ENCODE measurements at places on chromosomes 5 and 9.

DNA sequence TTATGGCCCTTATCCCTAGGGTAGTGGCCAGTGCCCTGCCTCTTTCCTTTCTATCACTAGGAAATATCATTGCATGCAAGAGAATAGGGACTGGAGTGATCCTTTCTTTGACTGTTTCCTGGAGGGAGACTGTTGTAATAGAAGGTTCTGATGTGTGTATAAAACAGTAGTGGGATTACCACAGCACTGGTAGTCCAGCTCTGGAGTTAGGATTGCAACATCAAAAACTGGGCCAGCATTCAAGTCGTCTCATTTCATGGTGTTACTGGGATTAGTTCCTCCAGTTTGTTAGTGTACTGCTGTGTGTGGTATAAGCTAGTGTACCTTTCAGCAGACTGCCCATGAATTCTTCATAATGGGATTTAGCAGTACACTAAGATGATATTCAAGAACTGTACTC is 45.8 kb downstream of the KIAA1958 start:
- no peak for DNase-seq

DNA sequence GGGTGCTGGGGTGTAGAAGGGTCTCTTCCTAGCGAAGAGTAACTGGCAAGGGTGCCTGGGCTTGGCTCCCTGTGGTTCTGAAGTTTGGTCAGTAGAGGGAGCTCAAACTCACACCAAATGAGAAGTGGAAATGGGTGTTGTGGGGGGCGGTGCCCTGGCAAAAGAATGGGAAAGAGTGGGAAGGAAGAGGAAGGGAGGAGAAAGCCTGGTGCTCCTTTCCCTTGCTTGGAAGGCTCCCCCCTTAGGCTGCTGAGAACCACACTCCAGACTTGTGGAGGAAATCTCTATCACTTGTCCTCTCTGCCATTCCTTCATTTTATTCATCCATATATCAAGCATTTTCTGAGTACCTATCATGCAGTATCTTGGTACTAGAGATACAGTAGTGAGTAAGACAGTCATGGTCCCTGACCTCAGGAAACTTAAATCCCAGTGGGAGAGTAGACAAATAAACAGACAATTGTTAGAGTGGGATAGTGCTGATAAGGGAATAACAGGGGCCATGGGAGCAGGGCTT is 13.0 kb downstream of the SLC4A9 start:
- DNase-seq, result no peak

- DNase-seq, result no peak
Observed at GRCh38 chr9:2599896-2600295, 21.7 kb upstream of the VLDLR start.

GRCh38 chr9:129267141-129267540 is 89.1 kb upstream of the IER5L start:
- no peak for DNase-seq

- no peak for DNase-seq
Observed at GRCh38 chr5:114316167-114316566, 45.7 kb upstream of the KCNN2 start.

- DNase-seq, result peak; percentile 6
Observed at GRCh38 chr5:109692852-109693251, 3.1 kb downstream of the MAN2A1 start.

GRCh38 chr9:107213561-107214028 is 69.5 kb upstream of the RAD23B start:
- no peak for DNase-seq

DNA sequence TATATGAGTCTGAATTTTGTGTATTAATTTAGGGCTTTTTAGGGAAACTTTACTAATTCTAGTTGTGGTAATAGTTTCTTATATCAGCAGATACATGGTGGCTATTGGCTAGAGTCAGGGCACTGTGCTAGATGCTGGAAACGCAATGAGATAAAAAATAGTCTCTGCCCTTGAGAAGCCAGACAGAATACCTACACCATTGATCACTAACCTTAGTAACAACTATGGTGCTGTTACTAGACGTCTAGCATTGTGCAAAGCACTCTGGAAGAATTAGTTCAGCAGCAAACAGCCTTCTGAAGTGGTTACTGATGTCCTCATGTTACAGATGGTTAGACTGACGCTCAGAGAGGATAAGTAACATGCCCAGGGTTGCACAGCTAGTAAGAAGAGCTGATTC is 61.8 kb downstream of the GDA start:
- DNase-seq, result no peak

DNA sequence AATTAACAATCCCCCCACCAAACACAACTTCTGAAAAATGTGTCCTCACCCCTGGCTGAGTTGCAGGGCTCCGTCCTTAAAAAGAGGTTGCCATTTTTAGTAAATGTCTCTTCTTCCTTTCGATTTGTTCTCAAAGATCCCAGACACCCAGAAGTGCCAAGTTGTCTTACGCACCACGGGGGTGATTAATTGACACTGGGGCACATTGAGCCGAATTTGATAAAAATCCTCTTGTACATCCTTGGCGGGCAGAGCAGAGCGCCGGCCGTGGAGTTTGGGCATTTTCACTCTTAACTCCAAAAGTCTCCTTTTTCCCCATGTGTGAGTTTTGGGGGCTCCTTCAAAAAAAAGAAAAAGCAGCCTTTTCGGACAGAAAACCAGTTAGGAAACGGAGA is 4.5 kb downstream of the LMX1B start:
- DNase-seq, result no peak

GRCh38 chr5:29794141-29794787 is 1399.2 kb upstream of the CDH6 start:
- no peak for DNase-seq

- no peak for DNase-seq
Observed at GRCh38 chr9:33140401-33141360, 26.5 kb downstream of the B4GALT1 start.

- no peak for DNase-seq
Observed at GRCh38 chr5:76165029-76165428, 81.8 kb downstream of the SV2C start.

DNA sequence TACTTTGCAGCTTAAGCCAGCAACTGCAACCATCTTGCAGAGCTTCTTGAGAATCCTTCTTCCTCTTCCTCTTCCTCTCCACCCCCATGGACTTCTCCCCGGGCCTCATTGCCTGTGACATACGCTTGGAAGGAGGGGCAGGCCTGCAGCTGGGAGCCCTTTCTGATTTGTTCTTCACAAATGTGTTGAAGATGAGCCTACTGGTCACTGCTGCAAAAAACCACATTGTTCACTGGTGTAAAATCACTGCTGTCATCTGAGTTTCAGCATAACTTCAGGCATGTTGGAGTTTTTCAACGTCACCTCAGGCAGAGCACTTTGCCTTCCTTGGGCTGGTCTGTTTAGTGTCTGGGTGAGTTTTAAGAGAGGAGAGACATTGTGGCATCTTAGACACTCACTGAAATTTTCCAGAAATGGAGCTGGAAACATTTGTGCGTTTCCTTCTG is 7.9 kb downstream of the TJP2 start:
- no peak for DNase-seq

GRCh38 chr5:1495525-1495897 is 28.2 kb downstream of the LPCAT1 start:
- no peak for DNase-seq

DNA sequence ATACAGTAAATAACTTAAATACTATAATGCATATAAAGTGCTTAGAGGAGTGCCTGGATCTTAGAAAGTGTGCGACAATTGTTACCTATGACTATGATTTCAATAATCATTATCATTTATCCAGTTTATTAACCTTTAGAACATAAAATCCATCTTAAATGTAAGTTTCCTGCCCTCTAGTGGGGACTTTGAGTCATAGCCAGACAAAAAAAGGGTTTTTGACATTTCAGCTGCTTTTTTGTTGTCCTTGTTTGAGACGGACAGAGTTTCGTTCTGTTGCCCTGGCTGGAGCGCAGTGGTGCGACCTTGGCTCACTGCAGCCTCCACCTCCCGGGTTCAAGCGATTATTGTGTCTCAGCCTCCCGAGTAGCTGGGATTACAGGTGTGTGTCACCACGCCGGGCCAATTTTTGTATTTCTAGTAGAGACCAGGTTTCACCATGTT is 9.7 kb upstream of the C9orf152 start:
- no peak for DNase-seq

- DNase-seq, result no peak
Observed at GRCh38 chr5:76610196-76610595, 13.0 kb downstream of the F2RL2 start.

DNA sequence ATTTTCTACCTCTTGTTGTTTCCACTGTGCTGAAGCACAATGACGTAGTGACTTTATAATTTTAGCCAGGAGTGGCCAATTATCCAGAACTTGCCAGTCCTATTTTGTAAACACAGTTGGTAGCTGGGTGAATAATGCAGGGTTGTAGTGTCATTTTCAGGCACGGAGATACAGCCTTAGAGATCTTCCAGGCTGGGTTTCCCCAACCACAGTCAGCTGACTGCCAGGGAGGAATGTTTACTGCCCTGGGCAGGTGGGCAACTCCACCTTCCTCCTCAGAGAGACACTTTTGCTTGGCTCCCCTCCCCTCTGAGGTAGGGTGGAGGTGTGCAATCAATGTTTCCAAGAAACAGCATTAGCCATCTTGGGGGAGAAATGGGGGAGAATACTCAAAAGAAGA is 228.1 kb upstream of the NR4A3 start:
- DNase-seq, result no peak

DNA sequence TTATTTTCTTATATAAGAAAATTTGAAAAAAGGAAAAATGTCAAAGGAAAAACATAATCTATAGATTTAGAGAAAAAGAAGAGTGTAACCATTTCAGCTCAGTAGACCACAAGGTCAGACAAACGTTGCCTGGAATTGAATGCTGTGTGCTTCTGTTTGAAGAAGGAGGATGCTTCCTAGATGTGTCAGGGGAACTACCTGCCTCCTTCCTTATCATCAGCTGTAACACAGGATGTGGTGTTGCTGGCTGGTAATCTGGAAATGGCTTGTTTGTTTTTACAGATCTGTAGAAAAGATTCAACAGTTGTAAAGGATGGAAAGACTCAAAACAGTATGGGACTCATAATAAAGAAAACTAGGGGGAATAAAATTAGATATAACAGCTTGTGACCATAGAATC is 160.7 kb upstream of the MEF2C start:
- DNase-seq, result no peak

DNA sequence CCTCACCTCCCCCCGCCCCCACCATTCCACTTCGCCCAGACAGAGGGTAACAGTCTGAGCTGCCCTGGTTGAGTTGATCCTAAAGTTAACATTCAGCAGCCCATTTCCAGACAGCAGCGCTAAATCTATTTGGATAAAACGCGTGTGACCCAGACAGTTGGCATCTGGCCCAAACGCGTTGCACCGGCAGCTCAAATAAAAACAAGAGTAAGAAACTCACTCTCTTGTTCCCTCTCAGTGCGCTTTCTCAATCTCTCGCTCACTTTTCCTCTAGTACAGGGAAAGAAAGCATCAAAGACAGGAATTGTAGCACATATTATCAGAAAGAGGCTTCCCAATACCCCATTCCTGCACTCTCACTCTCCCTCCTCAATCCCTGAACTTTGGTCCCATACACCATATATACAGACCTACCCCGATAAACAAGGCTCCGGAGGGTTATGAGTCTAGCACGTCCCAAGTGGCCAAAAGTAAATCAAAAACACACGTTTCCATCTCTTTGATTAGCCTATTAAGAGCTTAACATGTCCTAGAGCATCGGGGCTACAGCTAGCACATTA is 1.3 kb downstream of the ADAMTS6 start:
- no peak for DNase-seq

DNA sequence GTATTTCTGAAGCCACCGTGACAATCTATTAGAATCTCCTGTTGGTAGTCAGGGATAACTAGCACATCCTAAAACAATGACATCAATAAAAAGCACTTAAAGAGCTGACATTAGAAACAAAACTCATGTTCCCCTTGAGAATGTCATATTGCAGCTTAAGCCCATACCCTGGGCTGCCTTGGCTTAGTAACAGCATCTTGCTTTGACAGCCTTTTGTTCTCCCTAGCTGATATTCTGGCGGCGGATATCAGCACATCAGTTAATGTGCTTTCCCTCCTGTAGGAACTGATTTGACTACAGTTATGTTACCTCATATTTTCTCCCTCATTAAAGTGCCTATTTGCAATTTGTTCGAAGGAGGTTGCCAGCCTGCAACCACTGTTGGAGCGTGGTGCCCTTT is 214.1 kb downstream of the CD180 start:
- DNase-seq, result no peak

GRCh38 chr9:86041311-86041741 is 58.0 kb downstream of the GOLM1 start:
- DNase-seq, result no peak

DNA sequence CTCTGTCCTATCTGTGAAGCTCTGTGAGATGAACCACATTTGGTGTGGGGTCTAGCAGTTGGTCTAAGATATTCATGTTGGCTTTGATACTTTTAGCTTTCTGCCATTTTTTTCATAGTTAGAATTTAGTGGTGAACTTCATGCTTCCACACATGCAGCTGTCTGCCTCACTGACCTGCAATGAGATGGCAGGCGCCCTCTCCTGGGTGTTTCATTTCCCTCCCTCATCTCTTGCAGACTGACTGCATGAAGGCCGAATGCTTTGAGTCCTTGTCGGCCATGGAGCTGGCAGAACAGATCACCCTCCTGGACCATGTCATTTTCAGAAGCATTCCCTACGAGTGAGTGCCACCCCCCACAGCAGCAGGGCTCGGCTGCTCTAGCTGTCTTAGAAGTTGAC is 26.1 kb upstream of the CKMT2 start:
- no peak for DNase-seq

DNA sequence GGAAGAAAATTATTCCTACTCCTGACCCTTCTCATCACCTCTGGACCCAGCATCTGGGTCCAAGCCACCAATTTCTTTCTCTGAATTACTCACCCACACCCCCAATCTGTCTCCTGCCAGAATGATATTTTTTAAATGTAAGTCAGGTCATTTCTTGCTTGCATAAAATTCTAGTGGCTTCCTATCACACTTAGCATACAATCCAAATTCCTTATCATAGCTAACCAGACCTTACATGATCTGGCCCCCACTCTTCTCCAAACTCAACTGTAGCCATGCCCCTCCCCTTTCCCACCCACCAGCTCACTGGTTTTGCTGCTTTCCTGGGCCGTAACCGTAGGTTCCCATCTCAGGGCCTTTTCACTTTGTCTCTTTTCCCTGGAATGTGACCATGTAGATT is 15.2 kb downstream of the HTR4 start:
- DNase-seq, result no peak

DNA sequence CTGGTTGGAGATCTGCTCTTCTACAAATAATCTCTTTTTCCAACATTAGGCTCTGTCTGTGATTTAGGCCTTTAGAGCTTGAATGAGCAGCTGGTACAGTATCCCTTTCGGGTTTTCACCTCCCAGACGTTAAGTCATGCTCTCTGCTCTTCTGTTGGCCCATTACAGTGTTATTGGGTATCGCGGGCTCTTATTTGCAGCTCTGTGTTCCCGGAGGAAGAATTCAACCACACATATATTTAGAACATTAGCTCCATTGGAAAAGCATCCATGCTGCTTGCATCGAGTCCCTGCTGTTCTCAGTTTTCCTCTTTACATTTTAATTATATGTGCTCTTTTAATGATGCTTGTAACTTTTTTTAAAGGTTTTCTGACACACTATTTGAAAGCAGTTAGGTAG is 278.0 kb upstream of the ADCY2 start:
- no peak for DNase-seq

DNA sequence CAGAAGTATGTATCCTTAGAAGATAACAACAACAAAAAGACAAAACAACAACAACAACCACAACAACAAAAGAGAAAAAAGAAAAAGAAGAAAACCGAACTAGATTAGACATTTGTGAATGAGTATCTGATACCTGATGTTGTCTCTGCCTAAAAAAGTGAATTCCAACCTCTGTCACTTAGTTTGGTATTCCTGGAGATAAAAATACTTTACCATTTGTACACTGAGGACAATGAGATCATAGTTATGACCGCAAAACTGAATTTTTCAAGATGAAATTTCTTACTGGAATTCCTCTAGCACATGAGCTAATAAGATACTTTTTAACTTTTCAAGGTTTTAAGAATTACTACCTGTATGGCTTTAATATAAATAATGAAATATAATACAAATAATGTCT is 54.5 kb downstream of the ALDH1A1 start:
- no peak for DNase-seq
